ENCODE measurements at places on chromosomes 11 and 22.

DNA sequence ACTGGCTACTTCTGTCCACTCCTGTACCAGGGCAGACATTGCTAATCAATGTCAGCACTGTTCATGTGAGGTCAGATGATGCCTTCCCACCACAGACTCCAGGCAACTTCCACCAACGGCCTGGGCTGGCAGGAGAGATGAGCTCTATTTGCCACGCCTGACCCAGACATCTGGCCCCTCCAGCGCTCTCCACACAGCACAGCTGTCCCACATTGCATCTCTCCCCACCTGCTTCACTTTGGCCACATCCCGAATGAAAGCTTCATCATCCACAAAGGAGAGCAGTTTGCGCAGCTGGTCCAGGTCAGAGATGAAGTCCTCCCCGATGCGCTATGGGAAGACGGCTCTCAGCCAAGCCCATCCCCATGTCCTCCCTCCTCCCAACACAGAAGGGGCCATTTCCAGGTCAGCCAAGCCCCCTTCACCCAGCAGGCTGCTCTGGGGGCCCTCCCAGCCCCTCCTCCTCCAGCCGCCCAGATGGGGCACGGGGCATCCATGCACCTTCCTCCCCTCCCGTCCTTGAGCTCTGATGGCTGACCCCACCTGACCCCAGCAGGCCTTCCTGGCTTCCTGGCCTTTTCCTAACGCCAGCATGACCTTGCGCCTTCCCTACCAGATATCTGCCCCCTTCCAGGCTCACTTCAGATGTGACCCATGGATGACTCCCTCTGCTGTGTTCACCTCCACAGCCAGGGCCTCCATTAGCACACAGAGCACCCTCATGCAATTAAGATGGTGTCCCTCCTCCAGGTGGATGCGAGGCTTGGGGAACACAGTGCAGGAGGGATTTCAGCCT, 7.4 kb downstream of the PYGM start:
- no peak overlapping the region for H3K4me3 ChIP-seq
- peak overlapping the region; percentile 13 for H3K27ac ChIP-seq
- peaks cover 30% of the 10 kb centered on the region for H3K4me1 ChIP-seq
- no peaks in the 10 kb centered on the region for H3K36me3 ChIP-seq

GRCh38 chr22:30574997-30575671, 669 bp upstream of the GAL3ST1 start:
- no peaks in the 10 kb centered on the region for H3K27me3 ChIP-seq
- H3K27ac ChIP-seq: peak overlapping the region; percentile 79
- H3K36me3 ChIP-seq: peaks cover 47% of the 10 kb centered on the region
- no peak for DNase-seq
- peaks cover 6% of the 10 kb centered on the region for H3K4me1 ChIP-seq

- peaks cover 20% of the 10 kb centered on the region for H3K4me1 ChIP-seq
- H3K4me3 ChIP-seq: no peak overlapping the region
- DNase-seq: no peak
- H3K27ac ChIP-seq: no peak overlapping the region
These were observed 2.5 kb downstream of the BATF2 start for GRCh38 chr11:64994318-64994717.

- no peaks in the 10 kb centered on the region for H3K36me3 ChIP-seq
- H3K4me1 ChIP-seq: no peaks in the 10 kb centered on the region
- DNase-seq: no peak
These were observed 61.6 kb upstream of the CDON start for GRCh38 chr11:126124231-126124661.

- H3K4me3 ChIP-seq: no peak overlapping the region
- no peaks in the 10 kb centered on the region for H3K4me1 ChIP-seq
- H3K27ac ChIP-seq: no peak overlapping the region
- H3K27me3 ChIP-seq: peaks cover 2% of the 10 kb centered on the region
These were observed 88.3 kb downstream of the TSPAN18 start for GRCh38 chr11:44814881-44815592.

DNA sequence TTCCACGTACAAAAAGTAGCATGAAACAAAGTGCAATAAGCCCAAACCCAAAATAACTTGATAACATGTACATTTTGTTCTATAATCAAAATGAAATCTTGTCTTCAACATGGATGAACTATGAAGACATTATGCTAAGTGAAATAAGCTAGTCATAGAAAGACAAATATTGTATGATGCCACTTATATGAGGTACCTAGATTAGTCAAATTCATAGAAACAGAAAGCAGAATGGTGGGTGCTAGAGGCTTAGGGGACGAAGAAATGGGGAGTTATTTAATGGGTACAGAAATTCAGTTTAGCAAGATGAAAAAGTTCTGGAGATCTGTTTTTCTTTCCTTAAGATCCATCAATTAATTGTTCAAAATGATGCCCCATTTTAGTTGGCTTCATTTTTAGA, 7.5 kb downstream of the PGM2L1 start:
- peaks cover 16% of the 10 kb centered on the region for H3K4me1 ChIP-seq
- DNase-seq: no peak
- no peaks in the 10 kb centered on the region for H3K27me3 ChIP-seq
- no peak overlapping the region for H3K27ac ChIP-seq

GRCh38 chr22:46322711-46323110, 12.8 kb upstream of the TRMU start:
- H3K4me1 ChIP-seq: no peaks in the 10 kb centered on the region
- H3K36me3 ChIP-seq: no peaks in the 10 kb centered on the region
- H3K4me3 ChIP-seq: no peak overlapping the region
- no peak for DNase-seq
- no peak overlapping the region for H3K27ac ChIP-seq

GRCh38 chr22:45686836-45687235, 15.2 kb downstream of the ATXN10 start:
- no peak overlapping the region for H3K4me3 ChIP-seq
- H3K4me1 ChIP-seq: peaks cover 25% of the 10 kb centered on the region
- H3K36me3 ChIP-seq: no peaks in the 10 kb centered on the region
- DNase-seq: no peak
- no peaks in the 10 kb centered on the region for H3K27me3 ChIP-seq
